ENCODE measurements at places on chromosomes 12 and 14.
A peak's percentile ranks its signal among the peaks of the same experiment; 100 is the strongest.

DNA sequence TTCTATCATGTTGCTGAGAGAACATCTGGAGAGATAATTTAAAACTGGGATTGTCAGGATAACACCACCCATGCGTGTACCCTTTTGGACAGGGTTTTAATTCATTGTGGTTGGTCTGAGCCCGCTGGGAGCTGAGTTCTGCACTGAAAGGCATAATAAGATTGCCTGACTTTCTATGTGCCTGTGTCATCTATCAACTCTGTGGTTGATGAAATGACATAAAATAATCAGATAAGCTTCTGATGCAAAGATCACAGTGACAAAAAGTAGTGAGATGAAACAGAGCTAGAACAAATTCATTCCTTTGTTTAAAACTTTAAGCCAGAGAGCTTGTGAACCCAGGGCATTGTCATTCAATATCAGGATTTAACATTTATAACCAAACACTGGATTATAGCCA is 98.7 kb downstream of the BBS10 start:
- no peak for DNase-seq
- no peak overlapping the region for H3K4me3 ChIP-seq
- H3K36me3 ChIP-seq: no peaks in the 10 kb centered on the region
- no peak overlapping the region for H3K27ac ChIP-seq
- H3K27me3 ChIP-seq: no peaks in the 10 kb centered on the region
- H3K4me1 ChIP-seq: no peaks in the 10 kb centered on the region

GRCh38 chr12:31034372-31034771 is 39.3 kb upstream of the DDX11 start:
- no peaks in the 10 kb centered on the region for H3K36me3 ChIP-seq
- H3K4me1 ChIP-seq: no peaks in the 10 kb centered on the region
- DNase-seq: no peak
- no peak overlapping the region for H3K4me3 ChIP-seq
- no peaks in the 10 kb centered on the region for H3K27me3 ChIP-seq
- no peak overlapping the region for H3K27ac ChIP-seq

DNA sequence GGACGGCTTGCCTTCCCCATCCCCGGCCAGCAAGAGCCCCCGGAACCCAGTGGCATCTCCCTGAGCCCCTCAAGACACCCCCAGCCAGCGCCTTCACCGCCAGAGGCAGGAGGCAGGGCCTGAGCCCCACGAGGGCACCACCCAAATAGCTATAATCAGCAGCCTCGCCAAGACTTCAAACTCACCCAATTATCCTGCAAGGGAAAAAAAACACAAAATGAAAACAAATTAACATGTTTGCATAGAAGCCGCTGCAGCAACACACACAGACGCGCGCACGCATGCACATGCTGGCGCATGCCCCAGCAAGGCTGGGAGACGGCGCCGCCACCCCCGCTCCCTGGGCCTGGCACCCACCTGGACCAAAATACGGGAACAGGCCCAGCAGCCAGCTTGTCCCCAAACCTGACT is 15.8 kb downstream of the FAM222A start:
- no peak overlapping the region for H3K27ac ChIP-seq
- no peaks in the 10 kb centered on the region for H3K4me1 ChIP-seq
- H3K27me3 ChIP-seq: no peaks in the 10 kb centered on the region

GRCh38 chr12:109169262-109169661 is 52.9 kb downstream of the ACACB start:
- no peak for DNase-seq
- no peaks in the 10 kb centered on the region for H3K4me1 ChIP-seq
- H3K27ac ChIP-seq: no peak overlapping the region

- H3K4me3 ChIP-seq: no peak overlapping the region
- no peaks in the 10 kb centered on the region for H3K4me1 ChIP-seq
- H3K27me3 ChIP-seq: no peaks in the 10 kb centered on the region
- no peak overlapping the region for H3K27ac ChIP-seq
- DNase-seq: no peak
These were observed 11.6 kb downstream of the RFX4 start for GRCh38 chr12:106594447-106594846.

GRCh38 chr12:105352940-105353635 is 22.6 kb downstream of the C12orf75 start:
- H3K36me3 ChIP-seq: no peaks in the 10 kb centered on the region
- peak overlapping the region; percentile 50 for H3K4me3 ChIP-seq
- peak overlapping the region; percentile 74 for H3K27ac ChIP-seq
- DNase-seq: no peak

DNA sequence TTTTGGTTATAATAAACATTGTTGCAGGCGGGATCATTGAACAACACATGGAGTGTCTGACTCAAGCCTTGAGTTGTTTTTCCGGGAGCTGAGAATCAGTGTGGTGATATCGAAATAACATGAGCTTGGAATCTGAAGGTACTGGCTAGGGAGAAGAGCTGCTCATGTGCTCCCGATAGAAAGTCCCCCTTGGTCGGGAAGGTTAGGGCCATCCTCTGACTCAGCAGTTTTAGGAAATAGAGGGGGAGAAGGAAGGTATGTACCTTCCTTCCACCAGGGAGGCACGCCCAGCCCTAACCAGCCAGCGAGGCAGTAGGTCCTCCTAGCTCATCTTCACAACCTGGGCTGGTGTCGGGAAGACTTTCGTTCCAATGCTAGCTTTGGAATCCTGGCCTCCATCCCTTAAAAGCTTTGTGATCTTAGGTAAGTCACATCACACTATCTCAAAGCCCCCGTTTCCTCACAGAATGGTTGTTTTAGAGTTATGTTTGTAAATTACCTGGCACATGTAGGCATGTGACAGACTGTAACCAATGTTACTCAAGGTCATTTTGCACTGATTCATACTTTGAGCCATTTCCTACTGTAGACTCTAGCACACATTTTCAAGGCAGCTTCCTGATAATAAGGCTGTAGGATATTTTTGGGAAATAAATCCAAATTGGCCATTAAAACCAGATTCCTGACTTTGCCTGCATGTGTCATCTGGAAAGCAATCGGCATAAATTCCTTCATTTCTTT is 1.9 kb upstream of the RAB35 start:
- H3K4me1 ChIP-seq: peaks cover 27% of the 10 kb centered on the region
- H3K27ac ChIP-seq: no peak overlapping the region
- peak overlapping the region; percentile 89 for H3K4me3 ChIP-seq

DNA sequence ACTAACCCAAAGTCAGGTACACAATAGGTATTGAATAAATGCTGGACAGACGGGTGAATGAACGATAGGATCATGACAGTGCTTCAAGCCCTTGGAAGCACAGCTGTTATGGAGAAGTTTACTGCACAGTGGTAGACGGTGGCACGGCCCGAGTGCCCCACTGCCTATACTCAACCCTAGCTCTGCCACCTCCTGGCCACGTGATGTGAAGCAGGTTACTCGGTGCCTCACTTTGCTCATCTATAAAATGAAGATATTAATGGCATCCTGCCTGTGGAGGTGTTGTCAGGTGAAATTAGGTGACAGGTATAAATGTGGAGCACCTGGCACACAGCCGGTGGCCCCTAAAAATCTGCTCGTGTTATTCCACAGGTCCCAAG is 5.8 kb downstream of the ASB2 start:
- H3K36me3 ChIP-seq: no peaks in the 10 kb centered on the region
- peak overlapping the region; percentile 95 for H3K27ac ChIP-seq
- no peaks in the 10 kb centered on the region for H3K27me3 ChIP-seq
- H3K4me1 ChIP-seq: peaks cover 69% of the 10 kb centered on the region
- DNase-seq: no peak

- DNase-seq: no peak
- H3K4me3 ChIP-seq: no peak overlapping the region
- H3K27me3 ChIP-seq: no peaks in the 10 kb centered on the region
- peaks cover 26% of the 10 kb centered on the region for H3K4me1 ChIP-seq
- no peak overlapping the region for H3K27ac ChIP-seq
These were observed 205.2 kb downstream of the CACNA1C start for GRCh38 chr12:2258025-2258424.

GRCh38 chr14:31203414-31203742 is 4.2 kb downstream of the HECTD1 start:
- H3K4me1 ChIP-seq: peaks cover 15% of the 10 kb centered on the region
- no peak for DNase-seq
- H3K27me3 ChIP-seq: no peaks in the 10 kb centered on the region
- H3K27ac ChIP-seq: no peak overlapping the region
- H3K36me3 ChIP-seq: peaks cover 8% of the 10 kb centered on the region

DNA sequence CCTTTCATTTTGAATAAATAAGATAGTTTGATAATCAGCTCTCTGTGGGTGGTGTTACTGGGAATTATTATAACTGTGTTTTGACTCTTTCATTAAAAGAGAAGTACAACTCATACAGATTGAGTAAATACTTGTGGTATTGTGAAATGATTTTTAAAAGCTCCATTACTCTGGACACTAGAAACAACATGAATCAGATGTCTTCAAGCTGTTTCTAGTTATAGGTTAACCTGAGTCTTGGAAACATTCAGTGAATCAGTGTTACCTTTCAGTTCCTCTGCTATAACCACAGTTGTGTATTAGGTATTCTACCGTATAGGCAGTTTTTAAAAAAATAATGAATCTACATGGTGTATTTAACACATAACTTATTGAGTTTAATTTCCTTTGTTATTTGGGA is 128.4 kb upstream of the SSTR1 start:
- H3K4me3 ChIP-seq: no peak overlapping the region
- no peak overlapping the region for H3K27ac ChIP-seq
- DNase-seq: no peak
